NCI-H2081 treated with DMSO at 0.1 percent for 48 hours (cell line): ENCODE measurements at places on chromosomes 6 and 20.

GRCh38 chr20:50421356-50422340, 88.5 kb upstream of the PTPN1 start:
- no peak for DNase-seq

GRCh38 chr6:45116714-45117410, 211.3 kb upstream of the RUNX2 start:
- DNase-seq, result no peak

DNA sequence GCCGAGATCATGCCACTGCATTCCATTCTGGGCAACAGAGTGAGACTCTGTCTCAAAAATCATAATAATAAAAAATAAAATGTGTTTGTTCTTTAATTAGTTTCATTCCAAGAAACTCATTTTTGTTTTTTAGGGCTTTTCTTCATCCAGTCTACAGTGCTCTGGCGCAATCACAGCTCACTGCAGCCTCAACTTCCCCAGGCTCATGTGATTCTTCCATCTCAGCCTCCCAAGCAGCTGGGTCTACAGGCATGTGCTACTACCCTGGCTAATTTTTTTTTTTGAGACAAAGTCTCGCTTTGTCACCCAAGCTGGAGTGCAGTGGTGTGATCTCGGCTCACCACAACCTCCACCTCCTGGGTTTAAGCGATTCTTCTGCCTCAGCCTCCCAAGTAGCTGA, 143.6 kb upstream of the JARID2 start:
- DNase-seq, result no peak

DNA sequence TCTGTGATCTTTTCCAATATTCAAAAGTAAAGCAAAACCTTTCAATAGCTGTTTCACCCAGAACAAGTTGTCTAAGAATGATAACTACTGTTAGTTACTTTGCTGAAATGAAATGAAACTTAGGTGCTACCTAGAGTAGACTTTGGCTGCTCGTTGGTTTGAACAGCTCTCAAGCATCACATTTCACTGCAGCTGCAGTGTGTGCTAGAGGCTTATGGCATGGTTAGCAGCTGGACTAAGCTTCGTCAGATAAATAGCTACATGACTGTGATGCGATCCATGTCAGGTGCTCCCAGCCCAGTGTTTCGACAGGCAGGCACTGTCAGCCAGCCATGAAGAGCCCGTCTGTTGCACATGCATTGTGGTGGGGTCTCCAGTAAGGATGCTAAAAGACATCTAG, 201.1 kb downstream of the TFAP2B start:
- DNase-seq, result no peak

GRCh38 chr6:28988536-28989311, 16.4 kb downstream of the ZNF311 start:
- no peak for DNase-seq

- DNase-seq, result no peak
Observed at GRCh38 chr6:12379181-12379580, 89.0 kb downstream of the EDN1 start.

DNA sequence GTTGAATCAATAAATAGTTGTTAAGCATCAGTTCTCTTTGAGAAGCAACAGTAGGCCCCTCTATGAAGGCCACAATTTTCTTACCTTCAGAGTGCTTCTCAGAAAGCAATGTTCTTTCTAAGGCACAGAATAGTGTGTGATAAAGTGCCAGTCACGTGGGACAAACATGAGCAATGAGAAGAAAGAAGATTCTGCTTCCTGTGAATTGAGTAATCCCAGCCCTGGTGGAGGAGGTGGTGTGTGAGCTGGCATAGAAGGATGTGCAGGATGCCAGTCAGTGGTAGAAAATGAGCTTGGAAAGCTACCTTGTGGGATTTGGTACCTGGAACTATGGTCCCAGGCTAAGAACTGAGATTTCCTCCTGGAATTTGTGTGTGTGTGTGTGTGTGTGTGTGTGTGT, 21.7 kb downstream of the KIZ start:
- no peak for DNase-seq
